Articular chondrocyte of knee joint (primary cell): ENCODE measurements at places on chromosomes 2 and 18. TPM values are rescaled to one million over a fixed set of nuclear protein-coding genes. Genes with fewer than 3 reads are reported as not detected.

Gene VWC2L
- not detected in 2 replicates for total RNA-seq

Gene NCKAP1
- total RNA-seq: 205 and 210 TPM in 2 replicates

Gene ALPI
- total RNA-seq: not detected in 2 replicates

Gene SANBR
- total RNA-seq: 17.9 and 20.0 TPM in 2 replicates

Gene PECR
- 11.6 and 15.2 TPM in 2 replicates for total RNA-seq

Gene STPG4
- total RNA-seq: 0.32 and 0.52 TPM in 2 replicates

Gene BOK
- 24.3 and 27.2 TPM in 2 replicates for total RNA-seq

Gene SCYGR4
- total RNA-seq: 0.11 TPM in 1 of 2 replicates, not detected in the other

Gene ALLC
- not detected in 2 replicates for total RNA-seq

Gene GCG
- not detected in 2 replicates for total RNA-seq

Gene CFC1B
- not detected in 2 replicates for total RNA-seq

Gene POTEC
- not detected in 2 replicates for total RNA-seq
